ENCODE measurements at places on chromosomes 2 and 18. TPM values are rescaled to one million over a fixed set of nuclear protein-coding genes. Genes with fewer than 3 reads are reported as not detected.

DBI gene
- 125 TPM for total RNA-seq

GKN1 gene
- total RNA-seq: 1.7 TPM

EMILIN1 gene
- total RNA-seq: 60.7 TPM

C18orf54 gene
- total RNA-seq: 18.4 TPM

DNA sequence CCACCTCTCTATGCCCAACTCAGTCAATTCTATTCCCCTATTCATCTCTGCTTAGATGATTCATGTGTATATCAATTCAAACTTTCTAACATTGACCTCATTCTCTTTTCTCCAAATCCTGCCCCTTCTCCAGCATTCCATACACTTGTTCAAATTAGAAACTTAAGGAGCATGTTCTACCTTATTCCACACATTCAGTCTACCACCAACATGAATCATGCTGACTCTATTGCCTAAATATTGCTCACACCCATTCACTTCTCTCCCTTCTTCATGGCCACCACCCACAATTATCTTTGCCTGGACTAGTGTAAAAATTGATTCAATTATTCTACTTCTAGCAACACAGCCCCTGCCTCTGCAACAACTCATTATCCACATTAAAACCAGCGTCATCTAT lies 147.5 kb downstream of the VWC2L start:
- peaks cover 8% of the 10 kb centered on the region for H3K27me3 ChIP-seq
- H3K4me1 ChIP-seq: no peaks in the 10 kb centered on the region
- H3K4me3 ChIP-seq: no peak overlapping the region

DNA sequence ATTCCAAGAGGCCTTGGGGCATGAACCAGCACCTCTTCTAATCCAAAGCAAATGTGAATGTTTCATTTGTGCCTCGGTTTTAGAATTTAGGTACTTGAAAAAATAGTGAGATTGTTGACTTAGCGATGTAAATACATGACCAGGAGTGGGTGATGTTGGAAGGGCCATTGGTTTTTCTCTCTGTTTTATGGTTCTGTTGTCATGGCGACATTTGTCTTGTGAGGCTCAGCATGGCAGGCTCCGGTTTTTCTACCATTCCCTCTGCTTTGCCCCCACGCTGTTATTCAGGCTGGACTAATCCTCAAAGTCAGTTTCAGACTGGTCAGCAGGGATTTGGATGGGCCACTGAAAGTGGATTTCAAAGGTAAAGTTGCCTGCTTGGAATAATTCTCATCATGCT lies 255.4 kb downstream of the ALPK2 start:
- DNase-seq: no peak
- peaks cover 18% of the 10 kb centered on the region for H3K4me1 ChIP-seq
- peaks cover 61% of the 10 kb centered on the region for H3K36me3 ChIP-seq
- no peak overlapping the region for H3K27ac ChIP-seq

DNA sequence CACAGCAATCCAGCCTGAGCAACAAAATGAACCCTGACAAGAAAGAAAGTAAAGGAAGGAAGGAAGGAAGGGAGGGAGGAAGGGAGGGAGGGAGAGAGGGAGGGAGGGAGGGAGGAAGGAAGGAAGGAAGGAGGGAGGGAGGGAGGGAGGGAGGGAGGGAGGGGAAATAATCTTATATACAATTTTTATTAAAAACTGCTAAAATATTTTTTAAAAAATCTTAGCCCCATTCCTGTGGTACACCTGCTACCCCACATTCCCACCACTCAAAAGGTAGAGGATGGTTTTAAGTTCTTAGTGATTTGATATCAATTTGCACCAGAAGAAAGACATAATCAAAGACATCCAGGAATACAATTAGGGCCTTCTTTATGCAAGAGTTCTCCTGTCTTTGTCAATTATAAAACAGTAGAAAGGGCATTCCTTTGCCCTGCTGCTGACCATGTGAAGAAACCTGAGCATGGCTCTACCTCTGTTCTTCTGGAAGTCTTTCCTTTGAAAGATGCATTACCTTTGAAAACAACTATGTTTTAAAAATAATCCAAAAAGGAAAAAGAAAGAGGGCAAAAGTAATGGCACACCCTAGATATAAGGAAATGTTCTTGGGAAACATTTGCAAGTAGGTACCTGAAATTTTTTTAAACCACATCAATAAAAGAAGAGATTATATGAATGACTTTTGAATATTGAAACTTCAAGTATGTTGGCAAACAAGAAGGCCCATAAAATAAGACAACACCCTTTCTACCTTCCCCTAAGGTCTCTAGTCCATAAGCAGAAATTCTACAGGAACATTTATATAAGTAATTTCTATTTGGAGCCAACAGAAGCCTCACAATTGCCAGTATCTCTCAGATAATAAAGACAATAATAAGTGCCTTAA lies 33.7 kb upstream of the ACVR2A start:
- H3K4me1 ChIP-seq: peaks cover 4% of the 10 kb centered on the region
- H3K27ac ChIP-seq: peak overlapping the region; percentile 40
- DNase-seq: no peak
- no peaks in the 10 kb centered on the region for H3K36me3 ChIP-seq
- H3K27me3 ChIP-seq: no peaks in the 10 kb centered on the region
- H3K4me3 ChIP-seq: no peak overlapping the region

- no peaks in the 10 kb centered on the region for H3K27me3 ChIP-seq
- no peak for DNase-seq
- H3K4me3 ChIP-seq: peak overlapping the region; percentile 50
- peak overlapping the region; percentile 98 for H3K27ac ChIP-seq
- peaks cover 49% of the 10 kb centered on the region for H3K4me1 ChIP-seq
These were observed 9.9 kb downstream of the NFE2L2 start for GRCh38 chr2:177254433-177255226.

- DNase-seq: no peak
- H3K36me3 ChIP-seq: no peaks in the 10 kb centered on the region
- H3K4me3 ChIP-seq: no peak overlapping the region
- H3K27me3 ChIP-seq: no peaks in the 10 kb centered on the region
- H3K4me1 ChIP-seq: peaks cover 7% of the 10 kb centered on the region
- H3K27ac ChIP-seq: peak overlapping the region; percentile 48
These were observed 72.0 kb upstream of the TMEM178A start for GRCh38 chr2:39593439-39594393.

GRCh38 chr2:143807671-143808070 lies 678.5 kb downstream of the ARHGAP15 start:
- H3K27me3 ChIP-seq: peaks cover 2% of the 10 kb centered on the region
- H3K27ac ChIP-seq: no peak overlapping the region
- no peaks in the 10 kb centered on the region for H3K4me1 ChIP-seq
